ENCODE measurements at places on chromosomes 3 and 15.

DNA sequence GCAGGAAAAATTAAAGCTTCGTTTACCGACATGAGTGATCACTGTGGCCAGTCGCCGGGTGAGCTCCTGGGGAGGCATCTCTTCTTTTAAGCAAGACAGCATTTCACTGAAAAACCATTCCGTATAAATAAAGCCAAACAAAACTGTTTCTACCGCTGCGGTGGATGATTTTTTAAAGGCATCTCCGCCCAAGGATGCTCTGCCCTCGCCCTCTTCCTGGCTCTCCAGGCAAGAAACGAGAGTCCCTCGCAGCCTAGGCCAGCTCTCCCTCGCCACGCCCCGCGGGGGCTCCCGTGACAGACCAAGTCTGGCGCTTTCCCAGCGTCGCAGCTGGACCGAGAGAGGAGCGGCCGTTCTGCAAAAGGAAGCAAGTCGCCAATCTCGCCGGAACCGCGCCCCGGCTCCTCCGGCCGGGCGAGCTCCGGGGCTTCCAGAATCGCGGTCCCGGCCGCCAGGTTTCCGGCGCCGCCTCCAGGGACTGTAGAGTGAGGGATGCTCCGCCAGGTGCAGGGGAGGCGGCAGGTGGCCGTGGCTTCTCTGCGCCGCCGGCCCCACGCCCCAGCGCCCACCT lies 458 bp downstream of the MCF2L2 start:
- DNase-seq = peak; percentile 86

DNA sequence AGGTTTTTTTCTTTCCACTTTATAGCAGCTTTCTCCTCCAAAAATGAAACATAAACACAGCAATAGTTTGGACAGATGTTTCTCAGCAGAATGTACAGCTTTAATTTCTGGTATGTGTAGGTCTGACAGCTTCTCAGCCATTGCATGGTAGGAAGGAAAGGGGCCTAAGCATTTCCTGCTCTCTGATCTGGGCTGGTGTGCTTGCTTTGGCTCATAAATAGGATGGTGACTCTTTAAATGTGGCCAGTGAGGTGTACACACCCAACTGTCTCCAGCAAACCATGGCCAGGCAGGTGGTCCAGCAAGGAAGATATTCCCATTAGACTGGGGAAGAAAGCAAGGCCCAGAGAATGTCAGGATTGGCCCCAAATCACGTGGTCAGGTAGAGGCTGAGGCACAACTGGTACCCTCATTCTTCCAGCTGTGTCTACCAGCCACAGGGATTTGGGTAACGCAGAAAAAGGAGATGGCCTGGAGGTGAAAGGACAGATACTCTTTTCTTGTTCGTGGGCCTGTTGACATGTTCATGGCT lies 52.1 kb downstream of the ITGA11 start:
- peak; percentile 20 for DNase-seq

- no peak for DNase-seq
These were observed 3.0 kb downstream of the DLL4 start for GRCh38 chr15:40932156-40932555.

DNA sequence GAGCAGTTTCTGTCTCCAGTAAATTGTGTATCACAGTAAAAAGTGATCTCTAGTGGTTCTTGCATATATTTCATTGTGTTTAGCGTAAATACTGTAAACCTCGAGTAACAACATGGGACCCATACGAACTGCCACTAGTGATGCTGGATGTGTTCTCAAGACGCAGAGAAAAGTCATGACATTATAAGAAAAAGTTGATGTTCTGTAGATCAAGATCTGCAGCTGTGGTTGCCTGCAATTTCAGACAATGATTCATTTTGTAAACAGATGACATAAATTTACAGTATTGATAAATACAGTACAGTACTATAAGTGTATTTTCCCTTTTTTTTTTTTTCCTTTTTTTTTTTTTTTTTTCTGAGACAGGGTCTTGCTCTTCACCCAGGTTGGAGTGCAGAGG lies 100.1 kb downstream of the DPH6 start:
- DNase-seq = no peak

GRCh38 chr3:157573281-157573680 lies 70.1 kb upstream of the VEPH1 start:
- no peak for DNase-seq

DNA sequence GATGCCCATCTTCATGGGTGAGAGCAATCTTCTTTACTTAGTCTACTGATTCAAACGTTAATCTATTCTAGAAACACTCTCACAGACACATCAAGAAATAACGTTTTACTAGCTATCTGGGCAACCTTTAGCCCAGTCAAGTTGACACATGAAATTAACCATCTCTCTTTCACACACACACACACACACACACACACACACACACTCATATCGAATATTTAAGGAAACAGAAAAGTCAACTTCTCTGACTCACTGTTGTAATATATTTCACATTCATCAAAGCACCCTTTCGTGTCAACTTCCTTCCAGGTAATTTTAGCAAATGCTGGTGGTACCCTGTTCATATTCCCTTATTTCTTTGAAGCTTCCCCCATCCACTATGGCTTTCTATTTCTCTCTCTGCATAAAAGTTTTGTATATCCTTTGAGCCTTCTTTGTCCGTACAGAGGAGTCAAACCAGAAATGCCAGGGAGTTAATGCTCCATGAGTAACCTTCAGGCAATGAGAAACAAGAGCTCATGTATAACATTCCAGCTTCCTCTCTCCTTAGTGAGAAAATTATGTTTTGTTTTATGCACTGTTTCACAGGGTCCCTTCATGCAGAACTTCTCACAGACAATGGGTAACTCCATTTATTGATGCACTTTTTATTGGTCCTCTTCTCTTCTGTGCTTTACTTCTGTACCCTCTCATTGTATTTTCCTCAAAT lies 335.5 kb upstream of the CBLB start:
- no peak for DNase-seq

- DNase-seq = no peak
These were observed 10.1 kb upstream of the GYG1 start for GRCh38 chr3:148981273-148981672.

GRCh38 chr3:39189959-39190269 lies 2.5 kb downstream of the XIRP1 start:
- DNase-seq = peak; percentile 90

DNA sequence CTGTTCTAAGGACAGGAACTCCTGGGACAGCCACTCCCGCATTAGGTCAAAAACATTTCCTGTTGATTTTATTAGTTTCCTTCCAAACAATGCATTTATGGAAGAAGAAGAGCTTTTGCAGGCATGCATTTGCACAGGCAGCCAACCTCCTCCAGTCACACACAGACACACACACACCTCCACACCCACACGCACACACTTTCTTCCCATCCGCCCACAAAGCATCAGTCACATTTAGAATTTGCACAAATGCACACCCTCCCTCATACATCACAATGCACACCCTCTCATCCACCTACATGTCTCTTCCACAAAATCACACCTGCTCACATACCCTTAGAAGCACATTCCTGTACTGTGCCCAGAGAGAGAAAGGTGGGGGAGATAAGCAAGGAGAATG lies 4.1 kb upstream of the TYRO3 start:
- DNase-seq = no peak

DNA sequence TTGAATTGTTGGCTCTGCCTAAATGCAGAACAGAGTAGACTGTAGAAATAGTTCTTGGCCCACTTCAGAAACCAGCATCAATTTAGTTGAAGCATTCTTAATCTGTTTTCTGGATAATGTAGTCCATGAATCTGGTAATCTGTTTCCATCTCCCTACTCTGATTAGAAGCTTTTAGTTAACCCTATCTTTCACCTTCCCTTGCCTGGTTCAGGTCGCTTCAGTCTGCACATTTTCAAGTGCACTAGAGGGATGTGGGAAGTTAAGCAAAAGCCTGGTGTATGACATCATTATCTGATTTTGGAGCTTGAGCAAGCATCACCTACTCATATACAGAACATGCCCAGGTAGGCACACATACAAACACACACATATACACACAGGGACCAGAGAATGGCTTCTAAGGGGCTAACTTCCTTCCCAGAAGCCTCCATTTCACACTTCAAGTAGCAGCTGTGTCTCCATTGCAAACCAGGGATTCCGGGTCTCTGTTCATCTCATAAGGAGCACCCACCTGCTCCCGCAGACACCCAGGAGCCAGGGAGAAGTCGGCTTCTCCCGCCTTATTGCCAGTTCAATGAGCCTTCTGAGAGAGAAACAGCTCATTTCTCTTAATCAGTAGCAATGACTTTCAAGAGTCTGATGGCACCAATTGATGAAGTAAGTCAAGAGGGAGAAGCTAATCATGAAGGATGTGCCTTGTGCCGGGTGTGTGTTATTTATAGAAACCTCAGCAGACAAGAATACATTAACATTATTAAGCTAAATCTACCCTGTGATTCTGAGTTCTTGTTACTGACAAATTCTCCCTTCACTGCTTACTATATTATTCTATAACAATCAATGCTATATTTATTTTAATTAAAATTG lies 347.9 kb upstream of the STAC start:
- DNase-seq = no peak

- peak; percentile 27 for DNase-seq
These were observed 942 bp downstream of the ELP6 start for GRCh38 chr3:47512416-47513124.

DNA sequence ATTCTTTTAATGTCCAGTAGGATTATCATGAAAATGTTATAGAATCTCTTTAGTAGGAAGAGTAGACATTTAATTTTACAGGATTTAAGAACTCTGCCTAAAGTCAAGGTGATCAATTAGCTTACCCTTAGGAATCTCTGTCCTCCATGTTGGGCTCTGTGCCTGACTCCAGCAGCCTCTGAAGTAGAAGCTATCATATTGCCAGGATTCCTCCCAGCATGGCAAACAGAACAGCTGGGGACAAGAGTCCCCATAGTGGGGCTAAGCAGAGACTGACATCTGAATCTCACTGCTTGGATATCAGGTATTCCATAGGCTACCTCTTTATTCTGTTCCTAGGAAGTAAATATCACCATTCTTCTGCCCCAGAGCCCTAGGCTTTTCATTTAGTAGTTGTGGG lies 1.5 kb downstream of the SLC15A2 start:
- DNase-seq = no peak

- no peak for DNase-seq
These were observed 10.0 kb downstream of the C3orf52 start for GRCh38 chr3:112096176-112096575.

- DNase-seq = no peak
These were observed 99.7 kb downstream of the LRIG1 start for GRCh38 chr3:66401157-66401550.

DNA sequence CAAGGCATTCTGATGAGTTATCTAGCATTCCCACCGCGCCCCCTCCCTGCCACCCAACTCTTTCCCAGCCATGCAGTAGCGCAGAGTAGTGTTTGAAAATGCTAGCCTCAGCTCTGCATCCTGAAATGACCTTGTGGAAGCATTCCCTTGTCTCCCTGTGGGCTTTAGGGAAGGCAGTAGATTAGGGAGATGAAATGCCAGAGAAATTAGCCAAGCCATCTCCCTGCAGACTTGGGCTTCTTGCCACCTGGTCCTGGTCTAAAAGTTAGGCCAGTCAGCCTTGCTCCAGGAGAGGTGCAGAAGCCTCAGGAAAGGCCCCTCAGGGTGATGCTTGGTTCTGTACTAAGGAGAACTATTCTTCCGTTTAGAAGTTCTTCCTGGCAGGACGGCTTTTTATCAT lies 231.2 kb downstream of the CACNA2D3 start:
- no peak for DNase-seq

- DNase-seq = no peak
These were observed 12.0 kb downstream of the CGGBP1 start for GRCh38 chr3:88046766-88047165.

- no peak for DNase-seq
These were observed 420.4 kb downstream of the EPHA3 start for GRCh38 chr3:89527736-89528305.

GRCh38 chr3:43319376-43319775 lies 33.0 kb downstream of the SNRK start:
- peak; percentile 30 for DNase-seq
